ENCODE measurements at places on chromosomes 2 and 18.

- peak; percentile 40 for DNase-seq
Observed at GRCh38 chr2:132668189-132668823, 1.7 kb downstream of the LYPD1 start.

- DNase-seq = no peak
Observed at GRCh38 chr2:88450186-88450585, 2.3 kb downstream of the FOXI3 start.

DNA sequence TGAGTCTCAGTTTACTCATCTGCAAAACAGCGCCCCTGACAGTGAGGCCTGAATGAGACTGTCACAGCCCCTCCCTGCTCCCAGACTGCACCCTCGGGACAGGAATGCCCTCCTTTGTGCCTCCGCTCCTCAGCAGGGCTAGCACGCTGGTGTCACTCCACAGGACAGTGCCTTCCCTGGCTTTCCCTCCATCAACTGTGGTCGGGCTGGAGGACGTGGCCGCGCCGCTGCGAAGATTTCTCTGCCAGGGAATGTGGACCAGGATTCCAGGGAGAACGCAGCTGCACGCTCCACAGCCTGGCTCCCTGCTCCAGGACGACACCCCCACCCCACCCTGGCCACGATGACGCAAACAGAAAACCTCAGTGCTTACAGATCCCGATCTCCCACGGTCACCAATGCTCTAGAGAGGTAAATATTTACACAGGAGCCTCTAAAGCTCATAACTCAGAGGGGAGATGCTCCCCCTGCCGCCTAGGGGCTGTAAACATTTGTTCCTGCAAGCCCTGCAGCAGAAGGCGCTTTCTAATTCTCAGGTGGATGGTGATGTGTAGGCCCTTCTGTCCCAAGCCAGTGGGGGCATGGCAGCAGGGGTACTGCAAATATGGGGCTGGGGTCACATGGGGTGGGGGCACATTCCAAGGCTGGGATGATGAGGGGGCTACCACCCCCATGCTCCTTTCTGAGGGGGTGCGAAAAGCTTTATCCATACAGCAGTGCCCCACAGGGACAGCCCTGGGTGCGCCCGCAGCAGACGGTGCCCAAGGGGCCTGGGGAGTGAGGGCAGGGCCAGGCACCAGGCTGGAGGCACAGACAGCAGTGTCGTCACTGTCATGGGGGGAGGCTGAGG, 12.4 kb downstream of the HS6ST1 start:
- DNase-seq = peak; percentile 89

- no peak for DNase-seq
Observed at GRCh38 chr2:71853858-71854257, 293.8 kb downstream of the CYP26B1 start.

- DNase-seq = no peak
Observed at GRCh38 chr2:162113088-162113775, 38.8 kb downstream of the GCG start.

DNA sequence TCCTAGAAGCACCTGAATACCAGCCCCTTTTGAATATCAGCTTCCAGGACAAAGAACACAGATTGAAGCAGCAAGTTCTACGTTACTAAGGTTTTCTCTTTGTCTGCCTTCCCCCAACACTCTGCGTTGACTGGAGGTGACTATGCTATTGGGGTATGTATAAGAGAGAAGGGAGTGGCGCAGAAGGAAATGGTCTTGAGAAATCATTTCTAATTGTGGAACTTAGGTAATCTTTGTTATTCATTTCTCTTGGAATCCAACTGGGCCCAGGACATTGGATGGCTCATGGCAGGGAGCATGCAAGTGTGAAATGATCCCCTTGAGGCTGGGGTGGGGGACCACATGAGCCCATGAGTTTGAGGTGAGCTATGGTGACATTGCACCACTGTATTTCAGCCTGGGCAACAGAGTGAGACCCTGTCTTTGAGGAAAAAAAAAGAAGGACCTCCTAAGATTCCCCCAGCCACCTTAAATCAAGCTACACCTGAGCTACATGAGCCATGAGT, 29.7 kb downstream of the XDH start:
- peak; percentile 96 for DNase-seq

- DNase-seq = no peak
Observed at GRCh38 chr2:113056521-113056920, 2.5 kb upstream of the IL36RN start.

GRCh38 chr18:37282386-37283037, 283.1 kb downstream of the CELF4 start:
- no peak for DNase-seq

- DNase-seq = no peak
Observed at GRCh38 chr2:144225076-144225475, 294.8 kb downstream of the ZEB2 start.

DNA sequence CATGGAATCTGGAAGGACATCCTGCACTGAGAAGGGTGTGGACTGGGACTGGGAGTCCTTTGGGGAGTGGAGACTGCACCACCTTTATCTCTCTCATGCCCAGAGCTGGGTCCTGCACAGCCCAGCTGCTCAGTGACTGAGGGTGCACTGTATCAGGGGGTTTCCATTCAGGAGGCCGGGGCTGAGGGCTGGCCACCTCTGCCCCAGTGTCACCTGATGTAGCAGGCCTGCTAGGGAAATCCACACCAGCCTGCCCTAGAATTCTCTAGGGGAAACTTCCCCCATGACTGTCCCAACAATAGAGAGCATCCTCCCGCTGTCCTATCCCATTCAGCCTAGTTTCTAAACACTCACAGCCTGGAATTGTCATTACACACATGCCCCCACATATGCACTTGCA, 116.7 kb downstream of the CTIF start:
- DNase-seq = no peak

DNA sequence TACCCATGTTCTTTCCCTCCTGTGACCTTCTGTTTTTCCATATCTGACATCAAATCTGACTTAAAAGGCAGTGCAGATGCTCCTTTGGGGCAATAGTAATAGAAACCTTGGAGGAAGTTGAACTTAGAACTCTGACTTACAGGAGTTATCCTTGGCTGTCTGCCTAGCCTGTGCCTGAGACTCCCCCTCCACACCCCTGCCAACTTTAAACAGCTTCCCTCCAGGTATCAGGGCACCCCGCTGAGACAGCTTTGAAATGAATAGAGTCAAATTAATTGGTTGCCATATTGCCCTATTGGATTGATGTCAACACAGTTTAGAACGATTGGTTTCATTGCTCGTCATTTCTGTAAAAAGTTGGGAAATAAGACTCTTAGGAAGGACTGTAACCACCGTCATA, 322.0 kb downstream of the PRKCE start:
- DNase-seq = no peak

- no peak for DNase-seq
Observed at GRCh38 chr2:232400256-232401015, 6.2 kb upstream of the ALPG start.

DNA sequence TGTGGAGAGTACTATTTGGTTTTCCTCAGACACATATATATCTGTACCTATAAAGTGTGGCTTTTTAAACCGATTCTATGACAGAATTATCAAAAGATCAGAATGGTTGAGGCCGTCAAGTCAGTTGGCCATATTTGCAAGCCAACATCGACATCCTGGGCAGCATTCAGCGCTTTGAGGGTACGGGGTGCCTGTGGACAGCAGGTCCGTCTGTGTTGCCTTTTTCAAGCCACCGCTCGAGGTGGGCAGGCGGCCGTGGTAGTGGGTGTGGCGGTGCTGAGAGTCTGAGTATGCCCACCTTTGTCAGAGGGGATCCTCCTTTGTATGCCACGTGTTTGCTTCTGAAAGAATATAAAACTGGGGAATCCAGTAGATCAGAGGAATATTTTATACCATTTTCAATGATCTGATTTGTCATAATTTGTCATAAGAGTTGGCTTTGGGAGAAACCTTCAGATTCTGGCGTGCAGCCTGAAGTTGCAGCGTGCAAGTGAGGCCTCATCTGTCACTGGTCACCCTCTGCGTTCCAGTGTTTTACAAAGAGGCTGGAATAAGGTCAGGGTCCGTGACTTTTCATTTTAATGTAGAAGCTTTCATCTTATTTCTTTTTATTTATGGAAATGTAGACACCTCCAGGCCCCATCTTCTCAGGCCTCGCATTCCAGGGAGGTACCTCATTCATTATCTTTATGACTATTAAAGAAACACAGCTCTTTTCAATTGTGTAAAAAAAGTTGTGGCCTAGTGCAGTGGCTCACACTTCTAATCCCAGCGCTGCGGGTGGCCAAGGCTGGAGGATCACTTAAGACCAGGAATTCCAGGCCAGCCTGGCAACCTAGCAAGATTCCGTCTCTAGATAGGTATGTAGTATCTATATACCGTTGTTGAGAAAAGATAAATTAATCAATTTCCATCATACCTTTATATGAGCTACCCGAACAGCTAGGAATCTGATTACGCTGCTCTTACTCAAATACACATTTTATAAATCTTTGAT, 37.8 kb upstream of the RBM44 start:
- no peak for DNase-seq

GRCh38 chr2:229901819-229902218, 20.0 kb downstream of the TRIP12 start:
- DNase-seq = peak; percentile 85

GRCh38 chr2:65877331-65878010, 445.1 kb upstream of the SPRED2 start:
- DNase-seq = no peak

- DNase-seq = no peak
Observed at GRCh38 chr2:208360259-208361076, 46.1 kb upstream of the PTH2R start.

DNA sequence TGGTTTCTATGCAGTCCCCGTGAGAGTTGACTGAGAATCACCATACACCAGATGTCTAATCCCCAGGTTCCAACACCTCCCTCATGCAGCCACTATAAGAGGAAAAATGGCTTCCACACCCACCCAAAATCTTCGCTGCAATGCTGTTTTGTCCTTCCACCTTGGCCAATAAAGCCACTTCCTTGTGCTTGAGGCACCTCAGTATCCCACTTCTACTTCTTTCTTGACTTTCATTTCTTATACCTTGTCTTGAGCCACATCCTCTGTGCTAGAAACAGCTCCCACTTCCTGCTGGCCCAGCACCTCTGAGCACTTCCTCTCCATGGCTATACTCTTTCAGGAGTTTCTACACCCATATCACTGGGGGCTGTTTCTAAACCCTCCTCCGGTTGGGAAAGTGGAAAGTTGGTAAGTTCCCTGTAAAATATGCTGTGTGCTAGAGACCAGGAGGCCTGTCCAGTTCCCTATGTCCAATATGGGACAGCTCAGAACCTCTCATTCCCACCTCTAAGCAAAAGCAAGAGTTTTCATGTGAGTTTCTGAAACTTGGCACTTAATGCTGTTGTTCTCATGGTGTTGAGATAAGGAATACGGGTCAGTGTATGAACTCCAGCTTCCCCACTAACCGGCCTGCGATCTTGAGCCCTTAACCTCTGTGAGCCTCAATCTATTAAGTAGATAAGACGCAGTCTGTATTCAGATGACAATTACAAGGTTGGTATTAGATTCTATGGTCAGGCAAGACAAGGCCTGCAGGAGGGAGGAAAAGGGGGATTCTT, 209.1 kb upstream of the ID2 start:
- no peak for DNase-seq

- DNase-seq = no peak
Observed at GRCh38 chr2:11387100-11387390, 42.6 kb upstream of the ROCK2 start.

GRCh38 chr2:202716953-202717597, 82.3 kb downstream of the FAM117B start:
- no peak for DNase-seq

GRCh38 chr2:109154226-109154625, 25.2 kb downstream of the SH3RF3 start:
- DNase-seq = no peak

DNA sequence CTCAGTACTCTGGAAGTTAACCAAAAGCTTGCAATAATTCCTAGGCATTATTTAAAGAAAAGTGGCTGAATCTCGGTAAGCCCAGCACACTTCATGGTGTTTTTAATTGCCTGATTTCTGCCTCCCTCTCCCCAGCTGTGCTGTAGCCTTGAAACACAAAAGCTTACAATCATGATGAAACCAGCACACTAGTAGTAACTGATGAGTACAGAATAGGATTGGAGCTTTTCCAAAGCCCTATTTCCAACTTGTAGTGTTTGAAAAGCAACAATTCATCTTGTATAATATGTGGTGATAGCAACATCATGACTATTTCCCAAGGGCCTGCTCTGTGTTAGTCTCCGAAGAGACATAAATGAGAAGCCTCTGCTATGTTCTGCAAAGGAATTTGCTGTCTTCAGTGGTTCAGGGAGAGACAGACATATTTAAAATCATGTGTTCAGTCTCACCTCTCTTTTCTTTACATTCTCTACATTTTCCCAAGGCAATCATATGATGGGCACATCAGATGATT, 1015.0 kb downstream of the BCL11A start:
- no peak for DNase-seq

DNA sequence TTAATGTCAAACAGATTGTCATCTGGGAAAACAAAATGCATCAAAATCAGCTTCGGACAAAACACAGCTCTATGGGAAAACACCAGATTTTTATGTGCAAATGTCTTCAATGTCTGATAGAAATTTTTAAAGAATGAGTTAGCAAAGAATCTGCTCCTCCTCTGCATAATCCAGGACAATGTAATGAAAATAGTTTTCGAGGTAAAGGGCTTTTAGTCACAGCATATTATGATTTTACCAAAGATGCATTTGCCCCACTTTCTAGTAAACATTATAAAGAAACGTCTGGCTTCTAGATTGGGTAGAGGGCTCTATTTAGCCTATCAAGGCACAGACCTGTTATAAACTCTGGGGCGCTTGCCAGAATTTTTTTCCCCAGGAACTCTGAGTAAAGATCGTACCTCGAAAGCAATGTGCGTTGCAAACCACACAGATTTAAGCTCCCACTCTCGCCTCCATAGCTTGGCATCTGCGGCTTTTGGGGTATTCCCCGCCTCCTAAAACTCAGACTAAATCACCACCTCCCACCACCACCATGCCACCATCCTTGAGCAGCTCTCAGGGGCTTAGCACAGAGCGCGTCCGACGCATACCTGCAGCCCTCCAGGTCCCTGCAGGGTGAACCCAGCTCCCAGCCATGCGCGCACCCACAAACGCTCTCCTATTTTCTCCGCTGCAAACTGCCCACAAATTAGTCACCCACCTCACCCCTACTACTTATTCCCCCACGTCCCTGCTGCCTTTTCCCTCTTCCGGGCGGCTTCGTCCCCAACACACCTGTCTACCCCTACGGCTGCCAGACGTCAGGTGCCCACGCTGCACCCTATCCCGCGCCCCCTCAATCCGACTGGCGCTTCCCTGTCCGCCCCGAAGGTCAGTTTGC, 829 bp downstream of the ACVR1C start:
- peak; percentile 2 for DNase-seq

- no peak for DNase-seq
Observed at GRCh38 chr2:237269138-237269875, 144.7 kb downstream of the COL6A3 start.

- no peak for DNase-seq
Observed at GRCh38 chr2:190575263-190575662, 40.7 kb upstream of the NEMP2 start.

DNA sequence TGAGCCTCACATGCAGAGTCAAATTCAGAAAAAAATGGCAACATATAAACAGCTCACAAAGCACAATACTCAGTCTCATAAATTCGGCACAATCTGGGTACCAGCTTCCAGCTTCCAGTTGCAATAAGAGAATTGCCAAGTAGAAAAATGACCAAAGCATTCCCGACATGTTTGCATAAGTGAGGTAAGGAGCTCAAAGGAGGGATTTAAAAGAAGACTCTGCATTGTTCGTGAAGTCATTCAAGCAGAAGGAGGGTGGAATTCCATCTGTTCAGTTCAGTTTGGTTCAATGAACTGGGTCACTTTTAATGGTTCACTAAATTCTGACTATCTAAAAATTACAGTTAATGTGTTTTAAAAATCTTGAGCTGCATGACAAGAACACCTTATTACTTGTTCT, 106.7 kb upstream of the KLHL14 start:
- DNase-seq = no peak
